Cortex of kidney (tissue), 1 donor: ENCODE measurements at places on chromosomes 5 and 9.

- no peak for DNase-seq
Observed at GRCh38 chr9:129171993-129172751, 5.9 kb downstream of the IER5L start.

- DNase-seq = no peak
Observed at GRCh38 chr9:124452841-124453585, 2.8 kb downstream of the ADGRD2 start.

DNA sequence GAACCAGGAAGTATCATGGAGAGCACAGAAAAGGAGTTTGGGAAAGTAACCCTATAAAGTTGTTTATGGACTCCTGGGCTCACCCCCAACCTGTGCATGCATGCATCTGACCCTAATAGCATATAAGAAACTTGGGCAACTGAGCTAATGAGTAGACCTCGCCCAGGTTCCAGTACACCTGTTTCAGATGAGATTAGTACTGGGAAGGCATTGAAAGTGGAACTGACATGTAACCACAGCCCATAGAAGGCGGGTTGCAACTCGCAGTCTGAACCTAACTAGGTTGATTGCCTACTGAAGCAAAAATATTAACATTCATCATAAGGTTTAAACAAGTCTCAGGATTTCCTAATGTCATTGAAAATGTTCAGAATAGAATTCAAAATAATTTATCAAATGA, 87.0 kb downstream of the WNK2 start:
- DNase-seq = no peak

- no peak for DNase-seq
Observed at GRCh38 chr9:117957267-117957666, 253.1 kb downstream of the TLR4 start.

GRCh38 chr5:105751908-105752307, 1918.8 kb downstream of the EFNA5 start:
- no peak for DNase-seq

DNA sequence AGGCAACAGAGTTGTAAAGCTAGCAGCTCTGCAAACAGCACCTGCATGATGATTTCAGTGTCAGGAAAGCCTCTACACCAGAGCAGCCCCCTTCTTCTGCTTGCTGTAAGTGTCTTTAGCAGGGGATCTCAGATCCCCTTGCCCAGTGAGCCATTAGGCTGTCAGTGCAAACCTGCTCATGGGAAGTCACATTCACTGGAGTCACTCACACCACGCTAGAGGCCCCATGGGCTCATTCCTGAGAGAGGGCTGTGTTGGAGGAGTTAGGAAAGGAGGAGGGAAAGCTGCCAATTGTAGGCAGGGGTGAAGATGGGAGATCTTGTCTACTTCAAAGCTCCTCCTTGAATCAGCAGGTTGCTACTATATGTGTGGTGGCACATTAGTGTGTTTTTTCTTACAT, 275.2 kb downstream of the SMARCA2 start:
- no peak for DNase-seq

DNA sequence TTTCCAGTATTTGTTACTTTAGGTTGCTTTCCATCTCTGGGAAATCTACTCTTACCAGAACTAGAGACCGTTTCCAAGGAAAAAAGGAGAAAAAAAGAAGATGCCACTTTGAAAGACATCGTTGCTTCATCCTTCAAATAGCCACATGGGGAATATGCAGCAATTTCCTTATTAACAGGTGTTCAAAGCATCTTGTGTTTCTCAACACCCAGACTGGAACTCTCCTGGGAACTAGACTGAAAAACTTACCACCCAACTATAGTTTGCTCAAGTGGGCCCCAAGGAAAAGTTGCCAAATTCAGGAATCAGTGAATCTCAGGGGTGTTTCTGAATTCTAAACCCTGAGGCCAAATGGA, 80.0 kb upstream of the JAK2 start:
- DNase-seq = no peak

- no peak for DNase-seq
Observed at GRCh38 chr9:98415782-98416181, 160.3 kb upstream of the TBC1D2 start.
